ENCODE measurements at places on chromosomes 4 and X.

GRCh38 chr4:37073226-37073840 is 171.2 kb upstream of the NWD2 start:
- DNase-seq, result no peak

GRCh38 chrX:23127586-23127985 is 127.8 kb downstream of the DDX53 start:
- no peak for DNase-seq

DNA sequence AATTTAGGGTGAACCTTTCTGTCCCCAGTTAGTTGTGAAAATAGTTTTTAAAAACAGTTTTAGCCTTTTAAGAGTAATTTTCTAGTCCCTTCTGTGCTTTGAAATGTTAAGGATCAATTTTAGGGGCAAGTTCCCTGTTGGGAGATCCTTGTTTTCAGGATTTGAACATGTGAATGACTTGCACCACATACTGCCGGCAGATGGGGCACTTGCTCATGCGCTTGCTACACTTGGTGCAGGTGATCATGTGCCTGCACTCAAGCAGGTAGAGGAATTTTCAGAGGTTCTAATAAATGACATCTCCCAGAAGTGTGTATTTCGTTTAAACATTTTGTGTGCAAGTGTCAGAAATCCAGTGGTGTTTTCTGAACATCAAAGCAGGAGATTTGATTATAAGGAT is 195.9 kb downstream of the CHM start:
- DNase-seq, result peak; percentile 44

GRCh38 chr4:70927502-70928137 is 25.5 kb downstream of the MOB1B start:
- no peak for DNase-seq

GRCh38 chr4:47315346-47315745 is 148.2 kb downstream of the COMMD8 start:
- DNase-seq, result no peak

- no peak for DNase-seq
Measured at GRCh38 chr4:113474017-113474416, 287.5 kb downstream of the CAMK2D start.

DNA sequence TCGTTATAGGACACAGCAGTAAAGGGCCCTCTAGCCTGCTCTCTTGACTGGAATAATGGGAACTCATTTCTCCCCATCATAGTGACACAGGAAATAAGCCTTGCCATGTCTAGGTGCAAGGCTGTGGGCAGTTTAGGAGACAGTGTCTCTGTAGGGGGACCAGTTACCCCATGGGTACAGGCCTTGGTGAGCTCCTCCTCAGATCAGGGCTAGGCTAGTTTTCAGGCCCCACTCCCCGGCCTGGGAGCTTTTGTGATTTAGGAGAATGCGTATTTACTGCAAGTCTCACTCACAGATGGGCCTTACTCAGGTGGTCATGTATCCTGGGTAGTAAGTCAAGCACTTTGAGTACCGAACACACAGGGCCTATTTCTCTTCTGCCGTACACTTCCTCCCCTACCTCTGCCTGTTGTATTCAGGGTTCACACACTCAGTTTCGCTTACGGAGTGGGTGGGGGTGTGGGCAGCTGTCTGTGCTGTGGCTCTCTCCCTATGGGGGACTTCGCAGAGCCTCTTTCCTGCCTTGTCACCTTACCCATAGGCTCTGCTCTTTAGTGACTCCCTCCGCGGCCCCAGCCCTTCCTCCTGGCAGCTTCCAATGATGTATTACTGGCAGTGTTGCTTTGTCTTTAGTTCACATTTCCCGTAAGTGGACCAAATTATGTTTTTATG is 34.2 kb downstream of the FAM193A start:
- no peak for DNase-seq

DNA sequence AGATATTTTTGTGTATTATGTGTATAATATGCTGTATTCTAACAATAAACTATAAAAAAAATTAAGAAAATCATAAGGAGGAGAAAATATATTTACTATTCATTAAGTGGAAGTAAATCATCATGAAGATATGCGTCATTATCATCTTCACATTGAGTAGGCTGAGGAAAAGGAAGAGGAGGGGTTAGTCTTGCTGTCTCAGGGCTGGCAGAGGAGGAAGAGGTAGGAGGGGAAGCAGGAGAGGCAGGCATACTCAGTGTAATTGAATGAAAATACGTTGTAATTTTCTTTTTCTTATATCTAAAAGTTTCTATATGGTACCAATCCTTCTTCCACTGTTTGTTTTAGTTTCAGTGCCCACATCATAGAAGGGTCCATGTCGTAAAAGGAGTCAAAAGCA is 9.8 kb upstream of the TMEM185A start:
- DNase-seq, result no peak

DNA sequence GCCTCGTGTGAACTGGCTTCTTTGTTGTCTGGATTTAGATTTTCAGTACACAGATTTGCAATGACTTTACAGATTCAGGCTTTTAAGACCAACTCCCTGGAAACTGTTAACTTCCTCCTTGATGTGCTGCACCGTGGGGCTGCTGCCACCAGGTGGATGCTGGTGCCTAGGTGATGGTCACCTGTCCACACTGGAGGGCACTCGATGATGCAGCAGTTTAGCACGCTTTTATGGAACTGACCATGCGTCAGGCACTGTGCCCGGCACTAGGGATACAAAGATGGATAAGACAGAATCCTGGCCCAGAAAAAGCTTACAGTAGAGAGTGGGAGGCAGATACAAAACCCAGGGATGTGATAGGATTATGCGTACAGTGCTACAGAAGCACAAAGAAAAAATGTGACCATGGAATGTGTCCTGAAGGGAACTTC is 180.7 kb downstream of the CEP135 start:
- DNase-seq, result peak; percentile 63

DNA sequence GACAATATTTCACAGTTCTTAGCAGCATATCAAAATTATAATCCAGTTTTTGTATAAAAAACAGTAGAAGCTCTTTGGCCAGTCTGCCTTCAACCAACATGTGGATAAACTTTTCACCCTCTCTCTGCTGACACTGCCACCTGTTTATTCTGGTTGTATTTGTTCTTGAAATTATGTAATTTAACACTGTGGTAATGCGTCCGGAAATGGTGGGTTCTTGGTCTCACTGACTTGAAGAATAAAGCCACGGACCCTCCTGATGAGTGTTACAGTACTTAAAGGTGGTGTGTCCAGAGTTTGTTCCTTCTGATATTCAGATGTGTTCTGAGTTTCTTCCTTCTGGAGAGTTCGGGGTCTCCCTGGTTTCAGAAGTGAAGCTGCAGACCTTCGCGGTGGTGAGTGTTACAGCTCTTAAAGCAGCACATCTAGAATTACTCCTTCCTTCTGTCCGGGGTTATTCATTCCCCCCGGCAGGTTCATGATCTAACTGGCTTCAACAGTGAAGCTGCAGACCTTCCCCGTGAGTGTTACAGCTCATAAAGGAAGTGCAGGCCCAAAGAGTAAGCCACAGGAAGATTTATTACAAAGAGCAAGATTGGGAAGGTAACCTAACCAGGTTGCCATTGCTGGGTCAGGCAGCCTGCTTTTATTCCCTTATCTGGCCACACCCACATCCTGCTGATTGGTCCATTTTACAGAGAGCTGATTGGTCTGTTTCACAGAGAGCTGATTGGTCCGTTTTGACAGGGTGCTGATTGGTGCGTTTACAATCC is 15.7 kb downstream of the FAM184B start:
- DNase-seq, result no peak

DNA sequence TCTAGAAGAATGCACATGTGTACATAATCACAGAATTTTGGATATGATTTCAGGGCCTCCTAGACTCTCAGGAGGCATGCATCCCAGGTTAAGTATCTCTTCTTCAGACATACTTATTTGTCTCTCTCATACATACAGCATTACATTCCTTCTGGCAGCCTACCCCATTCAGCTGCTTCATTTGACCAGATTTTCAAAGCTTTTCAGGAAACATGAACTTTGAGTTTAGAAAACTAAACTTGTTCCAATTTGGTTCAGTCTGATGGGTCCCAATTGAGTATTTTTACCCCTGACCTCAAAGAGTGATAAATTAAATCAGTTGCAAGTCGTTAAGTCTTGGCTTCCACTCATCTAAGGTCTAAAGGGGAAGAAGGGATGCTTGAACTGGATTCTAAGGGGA is 330.9 kb downstream of the ARHGAP24 start:
- no peak for DNase-seq

DNA sequence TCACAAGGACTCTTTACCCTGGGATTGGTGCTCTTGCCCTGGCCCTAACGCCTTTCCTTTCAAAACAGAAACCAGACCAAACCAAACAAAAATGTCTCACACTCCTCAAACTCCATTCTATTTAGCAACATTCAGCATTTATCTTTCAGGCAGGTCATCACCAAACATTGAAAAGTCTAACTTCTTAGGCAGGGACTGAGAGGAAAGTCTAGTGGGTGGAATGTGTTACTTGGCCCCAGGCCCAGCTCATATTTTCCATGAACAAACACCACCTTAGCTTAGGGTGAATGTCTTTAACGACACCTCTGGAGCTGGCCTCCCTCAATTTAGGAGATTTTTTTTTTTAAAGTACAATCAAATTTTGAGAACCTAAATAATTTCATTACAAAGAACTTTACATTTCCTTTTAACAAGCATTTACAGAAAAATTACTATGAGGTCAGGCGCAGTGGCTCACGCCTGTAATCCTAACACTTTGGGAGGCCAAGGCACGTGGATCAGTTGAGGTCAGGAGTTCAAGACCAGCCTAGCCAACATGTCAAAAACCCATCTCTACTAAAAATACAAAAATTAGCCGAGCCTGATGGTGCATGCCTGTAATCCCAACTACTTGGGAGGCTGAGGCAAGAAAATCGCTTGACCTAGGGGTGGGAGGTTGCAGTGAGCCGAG is 10.2 kb upstream of the N4BP2 start:
- peak; percentile 68 for DNase-seq

GRCh38 chr4:1492651-1493539 is 86.7 kb upstream of the NKX1-1 start:
- DNase-seq, result no peak

DNA sequence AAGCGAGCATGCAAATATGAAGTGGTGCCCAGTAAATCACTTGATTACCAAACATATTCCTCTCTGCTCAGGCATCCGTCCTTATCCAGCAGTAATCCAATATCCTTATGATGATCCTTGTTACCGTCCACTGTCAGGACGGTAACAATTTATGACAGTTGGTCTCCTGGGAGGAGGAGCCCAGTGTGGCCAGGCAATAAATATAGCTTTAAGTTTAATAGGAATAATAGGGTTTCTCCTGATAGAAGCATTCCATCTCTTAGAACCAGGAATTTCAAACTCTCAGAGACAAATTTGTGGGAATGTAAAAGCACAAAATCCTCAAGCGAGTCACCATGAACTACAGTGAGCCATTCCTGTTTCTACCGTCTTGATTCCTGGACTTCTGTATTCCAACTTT is 171.2 kb upstream of the IL15 start:
- DNase-seq, result no peak

- DNase-seq, result no peak
Measured at GRCh38 chrX:36501169-36501702, 506.9 kb upstream of the FAM47C start.

DNA sequence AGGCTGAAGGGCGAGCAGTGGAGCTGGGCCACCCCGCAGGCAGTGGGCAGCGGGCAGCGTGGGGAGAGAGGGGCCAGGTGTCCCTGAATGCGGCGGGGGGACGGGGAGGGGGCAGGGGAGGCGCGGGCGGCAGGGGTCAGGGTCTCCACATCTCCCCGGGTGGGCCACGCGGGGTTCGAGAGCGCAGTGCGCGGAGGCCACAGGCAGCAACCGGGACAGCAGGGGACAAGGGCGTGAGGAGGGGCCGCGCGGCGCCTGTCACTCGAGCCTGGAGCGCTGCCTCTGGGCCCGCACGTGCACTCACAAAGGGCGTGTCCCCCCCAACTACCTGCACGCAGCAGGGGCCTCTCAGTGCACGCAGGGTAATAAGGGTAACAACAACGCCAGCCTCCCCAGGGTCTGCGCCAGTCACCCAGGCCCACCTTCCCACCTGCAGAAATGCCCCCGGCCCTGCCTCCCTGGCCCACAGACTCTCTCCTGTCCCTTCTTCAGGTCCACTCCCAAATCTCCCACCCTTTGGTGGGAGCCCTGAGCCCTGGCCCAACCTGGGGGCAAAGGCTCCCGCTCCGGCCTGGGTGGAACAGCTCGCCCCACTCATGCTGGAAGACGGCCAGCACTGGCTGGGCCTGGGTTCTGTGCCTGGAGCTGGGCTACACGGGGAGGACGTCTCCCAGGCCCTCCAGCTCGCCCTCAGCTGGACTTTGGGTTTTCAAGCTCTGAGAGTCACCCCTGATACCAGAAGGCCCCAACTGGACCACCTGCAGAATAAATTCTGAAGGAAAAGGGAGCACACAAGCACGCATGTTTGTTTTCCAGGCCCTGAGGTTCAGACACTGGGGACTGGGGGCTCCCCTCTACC is 53.2 kb downstream of the ZFYVE28 start:
- DNase-seq, result no peak

DNA sequence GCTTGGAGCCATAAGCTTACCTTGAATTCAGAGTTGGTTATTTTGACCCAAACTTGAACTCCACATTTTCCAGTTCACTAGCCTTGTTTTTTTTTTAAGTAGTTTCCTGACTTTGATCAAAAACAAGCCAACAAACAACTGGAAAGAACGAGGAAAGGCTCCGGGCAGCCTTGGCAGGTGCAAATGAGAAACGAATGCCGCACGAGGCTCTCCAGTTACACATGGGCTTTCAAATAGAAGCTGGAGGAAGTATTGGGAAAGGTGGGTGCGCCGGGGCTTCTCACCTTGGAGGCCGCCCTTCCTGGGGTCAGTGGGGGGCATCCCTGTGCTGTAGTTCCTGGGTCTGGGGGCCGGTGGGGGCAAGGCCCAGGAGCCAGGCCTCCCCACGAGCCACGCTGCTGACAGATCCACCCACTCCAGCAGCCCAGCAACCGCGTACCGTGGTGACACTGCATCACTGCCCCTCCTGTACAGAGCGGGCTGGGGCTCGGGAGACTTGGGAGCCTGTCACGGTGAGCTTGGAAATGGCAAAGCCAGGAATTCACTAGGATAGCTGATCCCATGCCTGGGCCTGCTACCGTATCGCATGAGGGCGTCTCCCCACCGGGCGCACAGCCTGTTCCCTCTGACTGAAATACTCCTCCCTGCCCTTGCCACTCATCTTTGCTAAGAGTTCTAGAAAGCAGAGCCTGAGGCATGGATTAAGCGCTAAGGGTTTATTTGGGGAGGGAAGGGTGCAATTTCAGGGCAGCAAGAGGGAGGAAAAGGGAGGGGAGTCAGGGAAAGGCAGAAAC is 50.9 kb upstream of the ADRA2C start:
- DNase-seq, result no peak

GRCh38 chr4:166432842-166433241 is 559.8 kb downstream of the TLL1 start:
- DNase-seq, result no peak

DNA sequence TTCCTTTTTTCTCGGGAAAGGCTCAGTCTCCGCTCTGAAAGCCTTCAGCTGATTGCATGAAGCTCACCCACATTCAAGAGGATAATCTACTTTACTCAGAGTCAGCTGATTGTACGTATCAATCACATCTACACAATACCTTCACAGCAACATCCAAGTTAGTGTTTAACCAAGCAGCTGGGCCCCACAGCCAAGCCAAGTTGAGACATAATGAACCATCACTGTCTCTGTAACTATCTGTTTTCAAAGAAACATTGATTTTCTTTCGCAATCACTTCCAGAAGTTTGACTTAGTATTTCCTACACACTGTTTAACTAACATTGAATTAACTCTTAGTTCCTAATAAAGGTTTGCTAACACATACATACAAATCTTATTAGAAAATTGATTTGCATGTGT is 40.3 kb downstream of the RWDD4 start:
- peak; percentile 70 for DNase-seq
